Neural crest cell (in vitro differentiated cells): ENCODE measurements at places on chromosomes 2 and 18.

GRCh38 chr2:10524341-10524740 lies 76.2 kb upstream of the ODC1 start:
- no peak for DNase-seq

DNA sequence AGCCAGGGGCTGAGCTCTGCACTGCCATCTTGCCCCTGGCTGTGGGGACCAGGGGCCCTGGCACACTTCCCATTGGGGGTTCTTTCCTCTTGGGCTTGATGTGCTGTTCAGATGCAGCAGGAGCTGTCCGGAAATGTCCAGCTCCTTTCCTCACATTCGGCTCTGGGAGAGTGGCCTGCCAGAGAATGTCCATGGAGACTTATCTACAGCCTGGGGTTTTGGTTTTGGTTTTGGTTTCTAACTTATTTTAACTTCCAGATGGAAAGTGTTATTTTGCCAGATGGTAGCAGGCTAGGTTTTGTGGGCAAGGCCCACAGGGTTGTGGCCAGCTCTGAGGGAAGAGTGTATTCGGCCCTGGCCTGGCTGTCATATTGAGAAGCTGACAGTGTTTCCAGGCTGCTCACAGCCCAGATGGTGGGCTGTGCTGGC lies 177.3 kb downstream of the ANKRD30B start:
- no peak for DNase-seq

- no peak for DNase-seq
Observed at GRCh38 chr2:37583402-37583801, 88.0 kb downstream of the CDC42EP3 start.

- DNase-seq, result no peak
Observed at GRCh38 chr2:72144274-72144631, 3.4 kb downstream of the CYP26B1 start.

DNA sequence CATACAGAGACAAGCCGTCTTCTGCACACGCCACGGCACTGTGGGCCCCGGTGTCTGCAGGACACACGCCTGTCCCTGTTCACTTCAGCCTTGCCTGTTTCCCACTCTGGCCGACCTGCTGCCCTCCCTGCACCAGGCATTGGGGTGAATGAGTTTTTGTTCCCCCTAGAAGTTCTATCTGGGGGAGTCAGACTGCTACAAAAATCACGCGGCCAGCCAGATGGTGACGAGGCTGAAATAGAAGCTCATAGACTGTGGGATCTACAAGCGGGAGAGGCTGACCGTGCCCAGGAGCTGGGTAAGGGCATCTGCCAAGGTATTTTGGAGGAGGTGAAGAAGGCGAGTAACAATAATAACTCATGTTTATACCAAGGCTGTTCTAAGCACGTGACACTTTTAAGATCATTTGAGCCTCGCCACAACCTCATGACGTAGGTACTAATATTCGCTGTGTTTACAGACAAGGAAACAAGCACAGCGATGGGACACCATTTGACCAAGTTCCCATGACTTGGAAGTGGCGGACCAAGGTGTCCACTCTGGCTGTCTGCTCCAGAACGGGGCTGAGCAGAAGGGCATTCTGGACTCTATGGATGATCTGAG lies 53.6 kb downstream of the KCNF1 start:
- DNase-seq, result no peak

GRCh38 chr2:53504507-53504906 lies 263.1 kb upstream of the CHAC2 start:
- DNase-seq, result no peak

GRCh38 chr2:220320326-220320725 lies 692.9 kb downstream of the SLC4A3 start:
- no peak for DNase-seq

- DNase-seq, result no peak
Observed at GRCh38 chr2:177393824-177394593, 1.4 kb downstream of the AGPS start.

- DNase-seq, result no peak
Observed at GRCh38 chr18:46097431-46097800, 680 bp downstream of the ATP5F1A start.

- DNase-seq, result no peak
Observed at GRCh38 chr2:147416099-147416498, 428.7 kb upstream of the ACVR2A start.

DNA sequence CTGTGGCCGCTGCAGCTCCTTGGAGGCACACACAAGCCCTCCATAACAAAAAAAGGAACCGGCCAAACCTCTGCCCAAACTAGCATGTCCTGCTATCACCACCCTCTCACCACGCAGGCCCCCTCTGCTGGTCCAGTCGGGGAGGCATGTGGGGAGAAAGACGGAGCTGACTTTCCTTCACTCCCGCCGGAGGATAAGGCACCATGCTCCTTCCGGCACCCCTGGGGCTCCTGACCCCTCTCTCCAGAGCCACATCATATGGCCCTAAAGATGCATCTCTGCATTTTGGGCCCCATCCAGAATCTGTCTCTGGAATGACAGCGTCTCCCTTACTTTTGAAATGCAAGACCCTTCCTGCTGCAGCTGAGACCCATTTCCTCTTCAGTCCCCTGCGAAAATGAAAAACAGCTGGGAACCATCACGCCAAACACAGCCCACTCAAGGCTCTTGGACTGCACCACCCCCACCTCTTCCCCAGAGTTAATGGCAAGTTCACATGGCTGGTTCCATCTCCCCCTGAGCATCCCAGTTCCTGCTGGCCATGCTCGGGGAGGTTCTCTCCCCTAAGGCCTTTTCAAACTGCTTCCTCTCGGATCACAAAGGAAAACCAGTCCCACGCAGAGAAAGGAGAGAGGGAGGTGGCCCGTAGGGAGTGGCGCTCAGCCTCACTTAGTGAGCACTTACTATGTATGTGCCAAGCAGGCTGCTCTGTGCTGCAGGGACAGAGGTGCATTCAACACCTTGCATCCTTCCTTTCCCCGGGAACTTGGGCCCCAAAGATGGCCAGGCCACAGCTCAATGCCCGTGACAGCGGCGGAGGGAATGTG lies 35.2 kb upstream of the MLPH start:
- DNase-seq, result no peak

GRCh38 chr2:170492010-170492409 lies 223.1 kb upstream of the SP5 start:
- DNase-seq, result no peak

- no peak for DNase-seq
Observed at GRCh38 chr2:174259981-174260380, 11.6 kb upstream of the OLA1 start.

DNA sequence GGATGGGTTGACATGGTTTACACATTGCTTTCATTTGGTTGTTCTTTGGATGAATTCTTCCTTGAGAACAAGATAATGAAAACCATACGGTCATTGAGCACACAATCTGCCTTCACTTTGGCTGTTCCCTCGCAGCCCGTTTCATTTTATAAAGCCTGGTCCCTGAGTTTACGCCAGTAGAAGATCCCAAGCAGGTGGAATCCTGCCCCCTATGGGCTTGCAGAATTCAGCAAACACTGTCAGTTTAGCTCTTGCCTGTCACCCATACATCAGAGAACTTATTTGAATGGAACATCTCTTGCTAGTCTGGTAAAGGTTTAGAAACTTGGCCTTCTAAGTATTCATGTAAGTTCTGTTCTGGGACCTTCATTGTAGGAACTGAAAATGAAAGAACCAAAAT lies 666.4 kb upstream of the ZEB2 start:
- no peak for DNase-seq

GRCh38 chr2:23036629-23037028 lies 348.4 kb upstream of the KLHL29 start:
- no peak for DNase-seq

GRCh38 chr2:55604027-55604565 lies 13.3 kb downstream of the PPP4R3B start:
- DNase-seq, result no peak

- DNase-seq, result no peak
Observed at GRCh38 chr18:9867071-9867594, 18.6 kb upstream of the TXNDC2 start.

DNA sequence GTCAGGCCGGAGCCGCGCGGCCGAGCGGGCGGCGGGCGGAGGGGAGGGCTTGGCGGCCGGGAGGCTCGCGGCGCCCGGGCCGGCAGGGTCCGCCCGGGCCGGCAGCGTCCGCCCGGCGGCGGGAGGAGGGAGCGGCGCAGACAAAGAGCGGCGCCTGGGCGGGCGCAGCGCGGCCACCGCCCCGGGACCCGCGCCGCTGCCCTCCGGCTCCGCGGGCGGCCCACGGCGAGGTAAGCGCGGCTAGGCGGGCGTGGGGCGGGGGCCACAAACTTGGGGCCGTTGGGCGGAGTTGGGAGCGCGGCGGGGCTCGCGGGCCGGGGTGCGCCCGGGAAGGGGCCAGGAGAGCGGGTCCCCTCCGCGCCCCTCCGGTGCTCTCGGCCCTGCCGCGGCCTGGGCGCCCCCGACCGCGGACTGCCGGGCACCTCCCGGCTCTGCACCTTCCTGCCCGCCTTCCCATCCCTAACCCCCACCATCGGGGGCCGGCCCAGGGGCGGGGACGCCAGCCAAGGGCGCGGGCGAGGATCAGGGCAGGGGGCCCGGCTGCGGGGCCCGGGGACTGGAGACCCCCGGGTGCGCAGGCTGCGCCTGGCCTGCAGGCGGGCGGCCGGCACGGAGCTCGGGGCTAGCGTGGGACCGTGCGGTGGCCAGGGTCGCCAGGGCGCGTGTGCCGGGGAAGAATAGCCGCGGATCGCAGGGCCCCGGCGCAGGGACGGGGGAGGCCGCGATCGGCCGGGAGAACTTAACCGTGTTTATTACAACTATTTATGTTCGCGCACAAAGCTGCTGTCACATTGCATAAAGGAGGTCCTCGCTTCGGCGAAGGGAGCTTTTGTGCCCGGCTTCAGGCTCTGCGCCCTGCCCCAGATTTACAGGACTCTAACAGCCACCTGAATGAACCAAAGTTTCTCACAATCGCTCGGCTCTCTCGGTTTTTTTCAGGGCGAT lies at the start of gene NCK2:
TSS of gene NCK2 (plus strand) at position 4 of the 945 bp plus-strand sequence. CDS start 110,152 bp downstream, outside the sequence.
- peak; percentile 41 for DNase-seq

GRCh38 chr2:240891492-240892340 lies 4.2 kb downstream of the MAB21L4 start:
- no peak for DNase-seq

DNA sequence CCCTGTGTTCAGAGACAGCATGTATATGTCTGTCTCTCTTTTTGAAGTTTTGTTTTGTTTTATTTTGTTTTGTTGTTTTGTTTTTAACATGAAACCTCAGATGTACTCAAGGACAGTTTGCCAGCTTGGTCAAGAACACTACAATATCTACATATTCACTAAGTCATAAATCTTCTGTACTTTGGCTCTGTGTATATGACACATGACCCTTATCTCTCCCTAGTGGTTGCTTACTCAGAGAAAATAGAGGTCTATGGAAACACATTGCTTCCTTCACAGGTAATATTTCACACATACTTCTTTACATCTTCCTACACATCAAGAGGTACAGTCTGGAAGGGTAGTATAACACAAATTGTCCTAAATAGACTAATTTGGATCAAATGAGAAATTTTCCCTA lies 312.6 kb upstream of the VRK2 start:
- DNase-seq, result no peak

GRCh38 chr2:156339110-156339847 lies 6.8 kb upstream of the NR4A2 start:
- DNase-seq, result no peak

GRCh38 chr2:60891180-60891579 lies 9.8 kb downstream of the REL start:
- DNase-seq, result no peak

DNA sequence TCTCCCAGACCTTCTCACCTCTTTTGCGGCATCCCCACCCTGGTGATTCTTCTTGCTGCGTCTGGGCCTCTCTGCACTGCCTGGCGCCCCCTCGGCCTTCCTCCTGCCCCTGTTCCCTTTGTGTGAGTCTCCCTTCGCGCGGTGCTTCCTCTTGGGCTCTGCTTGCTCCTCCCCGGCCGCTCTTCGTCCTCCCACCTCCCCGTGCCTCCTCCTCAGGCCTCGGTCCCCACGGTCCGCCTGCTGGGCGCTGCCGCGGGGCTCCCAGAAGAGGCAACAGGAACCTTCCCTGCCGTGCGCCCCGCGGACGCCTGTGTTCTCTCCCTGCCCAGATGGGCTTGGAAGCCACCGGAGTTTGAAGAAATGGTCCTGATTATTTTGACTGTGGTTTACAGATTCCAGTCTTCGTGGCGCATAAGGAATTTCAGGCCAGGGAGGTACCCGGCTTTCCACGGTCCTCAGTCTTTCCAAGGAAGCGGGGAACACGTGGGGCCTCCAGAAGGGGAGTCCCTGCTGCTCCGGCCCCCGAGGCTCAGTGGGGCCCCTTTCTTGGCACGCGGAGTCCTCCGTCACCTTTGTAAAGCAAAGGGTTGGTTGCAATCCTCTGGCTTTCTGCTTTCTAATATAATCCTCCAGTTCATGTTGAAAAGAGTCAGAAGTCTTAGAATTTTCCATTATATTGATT lies 13.1 kb downstream of the RNU2-63P start:
- peak; percentile 12 for DNase-seq

DNA sequence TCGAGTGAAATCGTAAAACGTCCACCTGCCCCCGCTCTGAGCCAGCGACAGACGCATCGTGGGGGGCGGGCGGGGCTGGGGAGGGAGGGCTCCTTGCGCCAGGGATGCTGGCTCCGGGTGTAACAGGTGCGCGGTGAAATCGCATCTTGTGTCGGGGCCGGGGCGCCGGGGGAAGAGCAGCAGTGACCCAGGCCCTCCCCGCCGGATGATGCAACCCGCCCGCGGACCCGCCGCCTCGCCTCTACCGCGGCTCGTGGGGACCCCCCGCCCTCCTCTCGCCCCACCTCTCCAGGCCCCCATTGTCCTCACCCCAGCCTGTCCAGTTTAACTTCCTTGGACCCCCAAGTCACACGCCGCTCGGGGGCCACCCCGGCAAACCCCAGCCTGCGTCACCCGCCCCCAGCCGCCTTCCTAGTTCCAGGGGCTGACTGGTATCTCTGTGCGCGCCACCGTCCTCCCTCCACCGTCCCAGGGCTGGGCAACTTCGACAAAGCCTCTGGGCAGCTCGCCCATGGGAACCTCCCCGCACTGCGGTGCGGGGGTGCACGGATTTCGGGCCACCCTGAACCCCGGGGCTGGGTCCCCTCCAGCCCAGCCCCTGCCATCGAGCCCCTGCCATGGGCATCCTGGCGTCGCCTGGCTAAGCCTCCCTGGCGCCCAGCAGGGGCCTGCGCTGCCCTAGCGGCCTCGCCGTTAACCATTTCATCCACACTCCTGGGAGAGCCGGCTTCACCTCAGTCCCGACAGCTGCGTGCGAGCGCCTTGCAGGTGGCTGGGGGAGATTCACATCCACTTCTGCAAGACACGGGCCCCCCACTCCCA lies 799 bp upstream of the KIF1A start:
- peak; percentile 43 for DNase-seq

DNA sequence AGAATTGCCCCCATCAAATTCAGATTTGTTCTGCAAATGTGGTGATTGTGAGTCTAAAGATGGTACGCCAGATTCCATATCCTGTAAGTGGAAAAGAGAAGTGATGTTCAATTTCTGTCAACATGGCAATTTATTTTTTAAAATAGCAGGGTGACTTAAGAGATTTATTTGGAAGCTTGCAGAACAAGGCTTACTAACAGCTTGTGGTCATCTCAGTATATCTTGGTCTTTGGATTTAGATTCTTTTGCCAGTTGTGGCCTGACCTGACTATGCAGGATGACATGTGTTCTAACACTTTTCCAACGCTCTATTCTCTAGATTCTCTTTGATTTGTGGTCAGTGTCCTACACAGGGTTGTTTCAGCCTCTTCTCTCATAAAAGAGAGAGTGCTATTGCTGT lies 74.4 kb downstream of the MAP3K20 start:
- DNase-seq, result no peak

- DNase-seq, result no peak
Observed at GRCh38 chr2:75431763-75432162, 129.0 kb downstream of the EVA1A start.
